ENCODE measurements at places on chromosomes 12 and 14. TPM values are rescaled to one million over a fixed set of nuclear protein-coding genes. Genes with fewer than 3 reads are reported as not detected.

The DAAM1 gene
- 5.9 TPM for total RNA-seq

The GPR135 gene
- 3.0 TPM for total RNA-seq

The ADCY4 gene
- 3.8 TPM for total RNA-seq

The ENTPD5 gene
- total RNA-seq = 7.3 TPM

The RBM23 gene
- total RNA-seq = 84.6 TPM

The DDIT3 gene
- total RNA-seq = 29.4 TPM

The SIX4 gene
- under 0.01 TPM for total RNA-seq

The ARHGAP9 gene
- total RNA-seq = 125 TPM

The EXOC3L4 gene
- total RNA-seq = 0.27 TPM

The CYP46A1 gene
- not detected for total RNA-seq

The KRT75 gene
- total RNA-seq = not detected

The KRT85 gene
- not detected for total RNA-seq

GRCh38 chr14:22296088-22296487 lies 292.9 kb downstream of the DAD1 start:
- no peak for DNase-seq

- no peak for DNase-seq
These were observed 1.1 kb downstream of the CNIH1 start for GRCh38 chr14:54440037-54440436.

DNA sequence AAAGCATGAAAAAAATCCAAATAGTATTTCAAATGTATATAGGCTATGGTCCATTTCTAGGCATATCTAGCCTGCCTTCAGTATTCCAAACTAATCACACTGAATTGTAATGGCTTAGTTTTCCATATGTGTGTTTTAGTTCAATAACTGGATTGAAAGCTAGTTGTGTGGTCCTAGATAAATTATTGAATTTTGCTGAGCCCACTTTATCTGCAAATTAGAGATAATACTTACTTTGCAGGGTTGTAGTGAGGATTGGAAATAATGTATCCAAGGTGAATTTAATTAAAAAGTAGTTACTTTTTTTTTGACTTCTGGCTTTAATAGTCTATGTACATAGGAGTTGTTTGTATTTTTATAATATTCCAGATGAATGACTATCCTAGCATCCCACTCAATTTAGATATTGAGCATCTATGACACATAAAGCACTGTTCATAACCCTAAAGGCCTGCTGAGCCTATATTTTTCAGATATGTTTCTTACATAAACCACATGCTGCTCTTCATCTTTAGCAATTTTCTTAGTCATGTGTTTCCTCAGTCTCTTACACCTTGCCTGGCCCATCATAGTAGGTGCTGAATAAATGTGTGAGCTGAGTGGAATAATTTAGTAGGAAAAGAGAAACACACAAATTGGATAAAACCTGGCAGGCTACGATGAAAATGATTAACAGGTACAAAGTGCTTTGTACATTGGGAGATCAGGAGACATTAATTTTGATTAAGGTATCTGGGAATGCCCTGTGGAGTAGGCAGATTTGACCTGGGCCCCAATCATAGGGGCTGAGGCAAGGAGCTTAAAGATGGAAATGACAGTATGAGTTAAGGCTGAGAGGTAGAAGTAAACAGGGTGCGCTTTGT lies 1.1 kb upstream of the ATP23 start:
- DNase-seq = no peak

- DNase-seq = no peak
These were observed 86.9 kb upstream of the FLRT2 start for GRCh38 chr14:85442996-85443395.

DNA sequence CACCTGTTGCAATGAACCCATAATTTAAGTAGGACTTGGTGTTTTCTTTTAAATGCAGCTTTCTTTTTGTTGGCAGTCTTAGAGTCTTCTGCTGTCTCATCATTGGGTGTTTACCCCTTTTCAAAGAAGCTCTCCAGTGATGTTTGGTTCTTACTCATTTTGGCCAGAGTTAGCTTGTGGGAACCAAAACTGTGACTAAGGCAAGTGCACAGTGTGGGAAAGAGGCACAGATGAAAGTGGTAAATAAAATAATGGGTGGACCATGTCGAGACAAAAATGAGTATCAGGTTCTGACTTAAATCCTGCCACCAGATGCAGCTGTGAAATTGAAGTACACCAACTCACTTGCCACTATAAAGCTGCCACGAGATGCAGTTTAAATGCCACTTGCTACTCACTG lies 615.4 kb upstream of the MIS18BP1 start:
- no peak for DNase-seq

GRCh38 chr14:82055515-82056115 lies 522.0 kb upstream of the SEL1L start:
- no peak for DNase-seq

DNA sequence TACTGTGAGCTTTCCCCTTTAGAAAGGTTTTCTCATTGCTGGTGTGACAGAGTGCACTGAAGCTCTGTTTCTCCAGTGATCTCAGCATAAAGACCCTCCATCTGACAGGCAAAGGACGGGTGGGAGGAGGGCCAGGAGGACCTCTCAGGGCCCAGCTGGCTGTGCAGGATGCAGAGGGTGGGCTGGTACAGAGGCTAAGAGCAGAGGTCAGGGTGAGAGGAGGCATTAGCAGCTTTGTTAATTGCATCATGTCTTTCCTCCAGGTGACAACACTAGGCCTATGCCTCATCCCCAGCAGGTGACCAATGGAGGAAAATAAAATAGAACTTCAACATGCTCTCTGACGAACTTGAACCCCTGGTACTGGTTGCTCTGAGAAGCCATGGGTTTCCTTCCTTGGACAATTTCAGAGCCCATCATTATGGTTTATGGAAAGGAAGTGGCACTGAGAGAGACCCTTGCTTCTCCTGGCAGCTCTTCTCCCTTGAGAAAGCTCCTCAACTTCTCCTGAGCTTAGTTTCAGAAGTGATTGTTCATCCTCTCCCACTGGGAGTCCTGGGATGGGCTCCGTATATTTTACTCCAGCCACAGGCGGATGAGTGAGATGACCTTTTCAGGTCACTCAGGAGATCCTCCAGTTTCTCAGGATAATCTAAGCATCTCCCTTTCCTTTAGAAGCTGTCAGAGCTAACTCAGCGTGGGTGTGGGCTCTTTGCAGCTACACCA lies 45.8 kb upstream of the ATP23 start:
- no peak for DNase-seq

- no peak for DNase-seq
These were observed 9.8 kb downstream of the SNX6 start for GRCh38 chr14:34620115-34620514.

- DNase-seq = no peak
These were observed 1390.7 kb downstream of the FSCB start for GRCh38 chr14:43116341-43116740.

GRCh38 chr14:88209273-88209672 lies 113.8 kb downstream of the KCNK10 start:
- no peak for DNase-seq

- no peak for DNase-seq
These were observed 46.7 kb downstream of the BORCS5 start for GRCh38 chr12:12403264-12404248.

DNA sequence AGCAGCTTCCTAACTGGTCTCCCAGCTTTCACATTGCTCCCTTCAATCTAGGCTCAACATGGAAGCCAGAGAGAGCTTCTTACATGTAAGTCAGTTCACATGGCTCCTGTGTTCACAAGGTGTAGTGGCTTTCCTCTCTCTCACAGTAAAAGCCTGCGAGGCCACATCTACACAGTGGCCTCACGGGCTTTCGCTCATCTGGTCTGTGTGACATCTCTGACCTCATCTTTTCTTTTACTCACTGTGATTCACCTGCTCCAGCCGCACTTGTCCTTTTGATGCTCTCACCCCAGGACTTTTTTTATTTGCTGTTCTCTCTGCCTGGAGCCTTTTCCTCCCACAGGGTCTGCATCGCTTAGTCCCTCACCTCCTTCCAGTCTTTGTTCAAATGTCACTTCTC lies 122.1 kb downstream of the SLC5A8 start:
- DNase-seq = no peak

- DNase-seq = no peak
These were observed 3.8 kb downstream of the CLBA1 start for GRCh38 chr14:104989236-104989950.

GRCh38 chr12:128078301-128078971 lies 188.5 kb upstream of the TMEM132C start:
- DNase-seq = no peak

DNA sequence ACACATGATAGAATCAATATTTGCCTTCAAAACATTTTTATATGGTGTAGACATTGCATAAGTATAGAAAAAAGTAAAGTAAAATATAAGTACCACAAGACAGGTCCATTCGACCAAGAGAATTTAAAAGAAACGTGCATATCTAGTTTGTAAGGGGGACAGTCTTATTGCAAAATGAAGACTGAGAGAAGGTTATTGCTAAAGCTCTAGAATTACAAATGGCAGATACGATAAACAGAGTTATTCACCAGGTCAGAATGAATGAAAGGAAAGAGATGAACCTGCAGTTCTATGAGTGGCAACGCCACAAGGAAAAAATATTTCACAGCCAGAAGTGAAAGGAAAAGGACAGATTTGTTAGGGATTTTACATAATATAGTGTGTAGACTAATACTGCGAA lies 224.8 kb downstream of the PTPRO start:
- DNase-seq = no peak

GRCh38 chr12:28025821-28026505 lies 53.4 kb upstream of the PTHLH start:
- no peak for DNase-seq

DNA sequence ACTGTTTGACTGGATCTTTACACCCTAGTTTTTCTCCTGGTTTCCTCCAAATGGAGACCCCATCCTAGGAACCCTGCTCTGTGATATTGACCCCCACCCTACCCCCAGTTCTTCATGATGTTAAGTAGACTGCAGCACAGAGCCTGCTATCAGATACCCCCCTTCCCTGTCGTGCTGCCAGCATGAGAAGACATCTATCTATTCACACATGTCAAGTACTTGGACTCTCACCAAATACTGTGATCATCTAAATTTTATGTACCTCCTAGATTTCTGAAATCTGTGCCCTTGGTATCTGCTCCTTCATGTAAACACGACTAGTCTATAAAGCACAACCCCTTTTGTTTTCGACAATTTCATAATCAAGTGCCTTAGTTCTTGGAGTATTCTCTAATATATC lies 38.9 kb downstream of the FERMT2 start:
- no peak for DNase-seq

DNA sequence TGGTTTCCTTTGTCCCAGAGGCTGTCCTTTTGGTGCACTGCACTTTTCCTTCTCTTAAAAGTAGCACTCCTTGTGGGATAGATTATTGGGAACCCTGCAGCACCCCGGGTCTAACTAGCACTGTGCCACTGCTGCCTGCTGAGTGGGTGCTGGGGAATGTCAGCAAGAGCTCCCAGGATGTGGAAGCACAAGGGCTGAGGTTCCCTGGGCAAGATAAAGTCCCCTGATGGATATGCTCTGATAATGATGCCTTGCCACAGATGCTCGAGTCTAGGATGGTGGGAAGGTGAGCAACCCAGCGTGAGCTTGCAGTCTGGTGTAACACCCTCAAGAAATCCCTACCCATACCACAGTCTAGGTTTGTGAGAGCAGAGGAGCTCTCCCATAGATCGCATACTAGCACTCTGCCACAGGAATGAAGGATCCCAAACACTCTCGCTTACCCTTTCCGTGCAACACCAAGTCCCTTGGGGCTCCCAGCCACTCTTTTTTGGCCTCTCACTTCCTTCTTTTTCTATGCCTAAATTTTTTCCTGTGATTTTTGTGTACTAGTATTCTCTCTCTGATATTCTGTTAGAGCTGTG lies 32.6 kb downstream of the USP15 start:
- DNase-seq = no peak

- DNase-seq = no peak
These were observed 63.7 kb downstream of the GARIN6 start for GRCh38 chr12:99711246-99711645.

- DNase-seq = no peak
These were observed 19.3 kb downstream of the MVK start for GRCh38 chr12:109592905-109593272.

- DNase-seq = no peak
These were observed 33.9 kb downstream of the CEP290 start for GRCh38 chr12:88108021-88108420.

- no peak for DNase-seq
These were observed 455.0 kb upstream of the TMEM132C start for GRCh38 chr12:127811988-127812387.

DNA sequence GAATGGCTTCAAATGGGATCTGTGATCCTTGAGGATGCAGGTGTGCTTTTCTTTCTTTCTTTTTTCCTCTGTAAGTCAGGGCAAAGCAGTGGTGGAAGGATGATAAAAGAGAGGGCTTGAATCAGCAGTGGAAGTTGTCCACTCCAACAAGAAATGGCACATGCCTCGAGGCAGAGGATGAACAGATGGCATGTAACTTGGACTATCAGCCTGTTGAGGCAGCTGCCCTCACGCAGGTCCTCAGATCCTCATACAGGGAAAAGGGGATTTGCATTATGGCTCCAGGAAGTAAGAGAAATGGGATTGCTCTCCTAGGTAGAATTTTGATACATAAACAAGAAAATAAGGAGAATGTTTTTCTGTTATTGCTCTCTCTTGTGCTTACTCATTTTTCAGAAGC lies 368.0 kb downstream of the FUT8 start:
- DNase-seq = no peak

GRCh38 chr14:103628684-103629502 lies at the start of gene KLC1:
KLC1 (plus strand) TSS chr14:103629211; CDS start chr14:103654565, 25,354 bp downstream.
- peak; percentile 73 for DNase-seq

DNA sequence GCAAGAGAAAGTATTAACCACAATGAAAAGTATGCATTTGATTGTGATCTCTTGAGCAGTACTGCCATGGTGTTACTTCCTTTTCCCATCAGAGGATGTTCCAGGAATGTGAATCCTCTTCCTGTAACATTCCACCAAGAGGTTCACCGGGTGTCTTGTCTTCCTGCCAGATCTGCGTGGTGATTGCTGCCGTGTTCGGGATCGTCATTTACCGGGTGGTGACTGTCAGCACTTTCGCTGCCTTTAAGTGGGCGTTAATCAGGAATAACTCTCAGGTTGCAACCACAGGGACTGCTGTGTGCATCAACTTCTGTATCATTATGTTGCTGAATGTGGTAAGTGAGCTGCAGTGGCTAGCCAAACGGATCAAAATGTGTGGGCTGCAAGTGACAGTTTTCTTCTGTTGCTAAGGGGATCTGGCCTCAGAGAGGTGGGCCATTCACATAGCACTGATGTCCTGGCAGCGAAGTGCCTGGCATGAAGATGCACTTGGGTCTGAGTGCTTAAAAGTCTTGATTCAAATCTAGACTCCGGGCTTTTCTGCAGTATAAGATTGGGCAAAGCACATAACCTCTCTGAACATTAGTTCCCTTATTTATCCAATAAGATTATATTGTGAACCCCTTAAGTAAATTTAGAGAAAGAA lies 123.4 kb downstream of the SLC5A8 start:
- DNase-seq = no peak

DNA sequence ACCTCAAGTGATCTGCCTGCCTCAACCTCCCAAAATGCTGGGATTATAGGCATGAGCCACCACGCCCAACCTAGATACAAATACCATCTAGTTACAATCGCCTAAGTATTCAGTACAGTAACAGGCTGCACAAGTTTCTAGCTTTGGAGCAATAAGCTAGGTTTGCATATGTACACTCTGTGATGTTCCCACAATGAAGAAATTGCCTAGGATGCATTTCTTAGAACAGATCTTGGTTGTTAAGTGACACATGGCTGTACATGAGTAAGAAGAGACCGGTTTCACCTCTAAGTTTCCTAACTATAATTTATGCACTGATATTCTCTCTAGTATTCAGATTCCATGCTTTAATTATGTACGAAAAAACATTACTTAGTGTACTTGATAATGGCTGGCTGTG lies 5.4 kb upstream of the TUBA1C start:
- DNase-seq = no peak

GRCh38 chr12:110537605-110538409 lies 35.7 kb downstream of the RAD9B start:
- DNase-seq = no peak
